H9 (cell line): ENCODE measurements at places on chromosomes 5 and 9. TPM values are rescaled to one million over a fixed set of nuclear protein-coding genes. Genes with fewer than 3 reads are reported as not detected.
A peak's percentile ranks its signal among the peaks of the same experiment; 100 is the strongest.

DNA sequence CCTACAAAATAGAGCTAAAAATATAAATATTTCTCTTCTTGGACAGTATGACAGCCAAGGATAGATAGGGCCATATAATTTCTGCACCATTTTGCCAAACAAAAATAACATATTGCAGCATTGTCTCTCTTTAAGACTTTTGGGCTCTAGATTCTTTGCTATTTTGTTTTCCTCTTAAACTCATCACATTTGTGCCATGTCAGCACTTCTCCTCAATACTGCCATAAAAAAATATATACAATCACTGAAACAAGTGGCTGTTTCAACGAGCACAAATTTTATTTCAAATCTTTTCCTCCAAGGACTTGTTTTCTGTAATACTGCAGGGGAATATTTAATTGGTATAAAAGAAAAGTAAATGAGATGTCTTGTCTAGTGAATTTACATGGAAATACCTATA, 1570.0 kb upstream of the NUDT12 start:
- no peak for DNase-seq

Gene LCP2
- total RNA-seq = 0.09 TPM in 1 of 2 replicates, not detected in the other

DNA sequence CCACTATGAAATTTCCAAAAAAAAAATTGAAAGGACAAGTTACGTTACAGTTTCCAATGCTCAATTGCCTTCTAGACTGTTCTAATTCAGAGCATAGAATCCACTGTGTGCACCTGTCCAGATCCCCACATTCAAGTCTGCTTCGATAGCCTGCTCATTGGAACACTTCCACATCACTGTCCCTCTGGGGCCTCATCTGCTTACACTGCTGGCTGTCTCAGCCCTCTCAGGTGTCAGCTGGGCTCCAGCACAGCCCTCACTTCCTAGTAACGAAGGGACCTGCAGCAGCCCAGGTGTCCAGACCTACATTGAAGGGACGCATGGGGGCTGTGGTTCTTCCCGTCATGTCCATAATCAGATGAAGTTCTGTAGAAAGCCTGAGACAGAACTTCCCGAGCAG, 94.3 kb upstream of the EMB start:
- DNase-seq = no peak

DNA sequence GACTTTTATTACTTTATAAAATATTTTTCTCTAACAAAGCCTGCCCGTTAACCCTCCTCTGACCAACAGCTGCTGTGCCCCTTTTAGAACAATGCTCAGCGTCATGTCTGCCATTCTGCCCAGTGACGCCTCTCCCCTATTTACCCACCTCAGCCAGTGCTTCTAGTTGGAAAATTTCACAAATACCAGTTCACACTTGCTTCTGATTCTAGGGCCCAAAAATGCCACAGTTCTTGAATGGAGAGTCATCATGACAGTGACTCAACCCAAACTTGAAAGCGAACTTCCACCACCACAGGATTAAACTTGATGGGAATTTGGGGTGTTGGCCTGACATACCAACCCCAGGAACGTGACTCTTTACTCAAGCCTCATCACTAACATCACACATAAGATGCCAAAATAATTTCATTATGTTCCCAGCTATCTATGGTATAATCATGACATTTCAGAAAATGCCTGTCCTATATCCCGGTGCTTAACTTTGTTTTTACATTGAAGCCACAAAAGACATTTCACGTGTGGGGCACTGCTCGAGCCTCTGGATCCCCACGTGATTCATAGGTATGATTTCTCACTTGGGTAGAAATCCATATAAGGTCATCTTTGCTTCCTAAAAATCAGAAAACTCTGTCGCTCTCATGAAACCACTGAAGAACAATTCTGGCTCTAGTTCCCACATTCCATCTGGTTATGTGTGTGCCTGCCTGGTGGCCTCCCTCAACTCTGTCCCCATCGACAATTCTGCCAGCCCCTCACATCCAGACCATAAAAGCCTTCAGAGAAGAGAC, 220.9 kb downstream of the ACTL7B start:
- no peak for DNase-seq

Gene CBY3
- 0.50 and 1.6 TPM in 2 replicates for total RNA-seq

- DNase-seq = peak; percentile 25
Observed at GRCh38 chr9:129869585-129870501, 34.6 kb downstream of the USP20 start.

GRCh38 chr9:98430535-98431292, 175.3 kb upstream of the TBC1D2 start:
- no peak for DNase-seq

GRCh38 chr5:132471944-132472343, 18.6 kb downstream of the IRF1 start:
- no peak for DNase-seq

DNA sequence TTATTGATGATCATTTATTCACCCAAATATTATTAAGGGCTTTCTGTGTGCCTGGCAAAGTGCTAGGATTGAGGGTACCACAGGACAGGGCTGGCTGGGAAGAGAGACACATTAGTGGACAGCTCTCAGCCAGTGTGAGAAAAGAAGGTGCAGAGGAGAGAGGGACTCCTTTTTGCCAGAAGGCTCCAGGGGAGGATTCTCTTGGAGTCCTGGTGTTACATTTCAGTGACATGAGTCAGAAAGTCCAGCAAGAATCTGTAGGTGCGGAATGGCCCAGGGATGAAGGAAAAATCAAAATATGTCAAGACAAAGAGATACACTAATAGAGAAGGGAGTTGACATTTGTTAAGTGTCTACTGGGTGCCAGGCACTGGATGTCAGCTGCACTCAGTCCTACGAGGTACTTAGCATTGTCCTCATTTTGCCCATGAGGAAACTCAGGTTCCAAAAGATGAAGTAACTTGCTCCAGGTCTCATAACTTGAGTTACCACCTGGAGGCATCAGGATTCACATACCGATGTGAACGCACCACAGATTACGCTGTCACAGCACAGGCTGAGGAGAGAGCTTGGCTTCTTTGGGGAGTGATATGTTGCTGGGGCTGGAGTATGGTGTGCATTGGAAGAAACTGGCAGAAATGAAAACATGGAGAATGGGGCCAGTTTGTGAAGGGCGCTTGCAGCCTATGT, 60.5 kb downstream of the RASGRF2 start:
- no peak for DNase-seq

Gene SLC27A6
- 3.0 and 3.3 TPM in 2 replicates for total RNA-seq

GRCh38 chr9:7403839-7404487, 395.6 kb downstream of the DMAC1 start:
- no peak for DNase-seq

- DNase-seq = peak; percentile 67
Observed at GRCh38 chr9:34437006-34437925, 21.1 kb downstream of the FAM219A start.

DNA sequence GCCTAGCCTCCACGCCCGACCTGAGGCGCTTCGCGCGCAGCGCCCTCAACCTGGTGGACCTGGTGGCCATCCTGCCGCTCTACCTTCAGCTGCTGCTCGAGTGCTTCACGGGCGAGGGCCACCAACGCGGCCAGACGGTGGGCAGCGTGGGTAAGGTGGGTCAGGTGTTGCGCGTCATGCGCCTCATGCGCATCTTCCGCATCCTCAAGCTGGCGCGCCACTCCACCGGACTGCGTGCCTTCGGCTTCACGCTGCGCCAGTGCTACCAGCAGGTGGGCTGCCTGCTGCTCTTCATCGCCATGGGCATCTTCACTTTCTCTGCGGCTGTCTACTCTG, 1.4 kb downstream of the KCNV2 start:
- DNase-seq = no peak

Gene MAPK9
- total RNA-seq = 38.6 and 39.7 TPM in 2 replicates

- no peak for DNase-seq
Observed at GRCh38 chr9:134391319-134392231, 65.3 kb downstream of the RXRA start.

DNA sequence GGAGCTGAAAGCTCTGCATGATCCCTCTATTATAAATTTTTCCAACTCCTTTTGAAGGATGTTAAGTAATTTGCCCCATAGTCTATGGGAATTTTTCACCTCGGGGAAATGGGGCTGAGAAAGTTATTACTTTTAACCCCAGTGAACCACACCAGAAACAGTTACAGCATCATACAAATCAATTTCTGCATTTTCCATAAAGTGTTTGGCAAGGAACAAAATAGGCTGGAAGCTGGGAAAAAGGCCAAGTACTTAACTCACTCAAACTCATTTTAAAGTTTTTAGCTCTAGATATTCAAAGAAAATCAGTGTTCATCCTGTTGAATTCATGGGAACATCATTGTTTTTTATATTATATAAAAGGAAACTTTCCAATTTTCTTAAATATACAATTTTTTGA, 160.9 kb downstream of the SH3GL2 start:
- no peak for DNase-seq

Gene ARL14EPL
- not detected in 2 replicates for total RNA-seq

- no peak for DNase-seq
Observed at GRCh38 chr9:93200989-93201334, 17.0 kb downstream of the WNK2 start.

GRCh38 chr5:157820593-157821252, 38.2 kb downstream of the CLINT1 start:
- DNase-seq = no peak

DNA sequence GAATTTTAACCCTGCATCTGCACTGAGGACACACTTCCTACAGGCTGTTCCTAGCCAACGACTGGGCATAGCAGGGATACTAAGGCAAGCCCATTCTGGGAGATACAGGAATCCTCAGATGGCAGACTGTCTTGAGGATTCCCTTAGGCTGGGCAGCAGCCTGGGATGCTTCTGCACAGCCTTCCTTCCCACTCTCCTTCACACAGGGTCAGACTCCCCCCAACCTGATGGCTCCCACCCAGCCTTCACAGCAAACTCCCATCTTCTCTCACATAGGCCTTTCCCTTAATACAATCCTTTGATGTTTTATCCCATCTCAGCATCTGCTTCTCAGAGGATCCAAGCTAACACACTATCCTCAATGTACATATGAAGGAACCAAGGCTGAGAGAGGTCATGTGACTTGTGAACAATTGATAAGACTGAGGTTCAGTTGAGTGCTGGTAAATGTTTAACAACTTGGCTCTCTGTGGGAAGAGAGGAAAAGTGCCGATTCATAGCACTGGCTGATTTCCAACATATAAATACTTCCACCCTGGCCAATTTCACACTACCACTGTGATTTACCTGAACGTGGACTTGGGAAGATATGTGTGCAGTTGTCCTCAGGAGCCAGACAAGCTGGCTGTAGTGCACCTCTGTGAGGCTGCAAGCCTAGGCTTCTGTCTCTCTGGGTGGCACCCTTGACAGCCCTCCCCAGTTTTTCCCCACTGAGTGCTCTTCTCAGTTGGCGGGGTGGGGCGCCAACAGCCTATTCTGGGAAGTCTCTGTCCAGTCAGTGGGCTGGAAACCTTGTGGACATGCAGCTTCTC, 120.2 kb upstream of the TRIM32 start:
- no peak for DNase-seq

GRCh38 chr5:60977956-60978737, 33.1 kb downstream of the NDUFAF2 start:
- no peak for DNase-seq

Gene LYRM7
- total RNA-seq = 7.0 and 8.8 TPM in 2 replicates

- no peak for DNase-seq
Observed at GRCh38 chr9:90552317-90552716, 90.3 kb downstream of the DIRAS2 start.

Gene TAF1L
- not detected in 2 replicates for total RNA-seq

Gene ZCCHC7
- 20.3 and 21.4 TPM in 2 replicates for total RNA-seq
